A549 treated with GW870086 at 1 μM for 4 hours (cell line): ENCODE measurements at places on chromosomes 2 and 18. TPM values are rescaled to one million over a fixed set of nuclear protein-coding genes. Genes with fewer than 3 reads are reported as not detected.

The RASGRP3 gene
- 0.55 to 1.2 TPM (median 0.72 TPM) in 5 replicates for total RNA-seq

The ANKMY1 gene
- total RNA-seq: 9.7 to 12.7 TPM (median 10.5 TPM) in 5 replicates

The CXCR1 gene
- total RNA-seq: not detected in 5 replicates

The CD207 gene
- total RNA-seq: not detected in 5 replicates

The DCDC2C gene
- 0.19 to 0.68 TPM (median 0.30 TPM) in 3 of 5 replicates, not detected in the others for total RNA-seq

The TOGARAM2 gene
- total RNA-seq: 0.09 to 0.28 TPM (median 0.19 TPM) in 5 replicates

The MALL gene
- total RNA-seq: 166 to 184 TPM (median 172 TPM) in 5 replicates

The KCNJ13 gene
- total RNA-seq: not detected in 5 replicates

The RNF152 gene
- total RNA-seq: 0.02 to 0.52 TPM (median 0.17 TPM) in 5 replicates

The DSG4 gene
- not detected in 5 replicates for total RNA-seq

The CD8A gene
- 0.21 to 0.34 TPM (median 0.24 TPM) in 5 replicates for total RNA-seq

The HEATR5B gene
- 4.8 to 7.3 TPM (median 7.0 TPM) in 5 replicates for total RNA-seq

The DOK1 gene
- 3.6 to 5.5 TPM (median 4.1 TPM) in 5 replicates for total RNA-seq

The CXCR2 gene
- total RNA-seq: not detected in 5 replicates

The C2orf42 gene
- 6.6 to 9.7 TPM (median 8.1 TPM) in 5 replicates for total RNA-seq

The ACMSD gene
- not detected in 5 replicates for total RNA-seq
